Right renal cortex interstitium (tissue), 3 donors: ENCODE measurements at places on chromosomes 3 and 15. TPM values are rescaled to one million over a fixed set of nuclear protein-coding genes. Genes with fewer than 3 reads are reported as not detected.

DNA sequence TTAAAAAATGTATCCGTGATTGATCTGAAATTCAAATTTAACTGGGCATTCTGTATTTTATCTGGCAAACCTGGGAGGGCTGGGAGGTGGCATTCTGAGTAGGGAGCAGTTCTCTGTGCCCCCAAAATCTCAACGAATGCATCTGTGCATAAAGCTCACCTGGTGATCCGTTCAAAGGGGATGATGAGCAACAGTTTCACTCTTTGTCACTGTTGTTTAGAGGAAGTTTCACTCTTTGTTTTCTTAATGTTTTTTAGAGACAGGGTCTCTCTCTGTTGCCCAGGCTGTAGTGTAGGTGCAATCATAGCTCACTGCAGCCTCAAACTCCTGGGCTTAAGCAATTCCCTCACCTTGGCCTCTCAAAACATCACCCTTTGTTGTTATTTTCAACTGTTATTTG is 186.7 kb downstream of the SSR3 start:
- DNase-seq: no peak

DNA sequence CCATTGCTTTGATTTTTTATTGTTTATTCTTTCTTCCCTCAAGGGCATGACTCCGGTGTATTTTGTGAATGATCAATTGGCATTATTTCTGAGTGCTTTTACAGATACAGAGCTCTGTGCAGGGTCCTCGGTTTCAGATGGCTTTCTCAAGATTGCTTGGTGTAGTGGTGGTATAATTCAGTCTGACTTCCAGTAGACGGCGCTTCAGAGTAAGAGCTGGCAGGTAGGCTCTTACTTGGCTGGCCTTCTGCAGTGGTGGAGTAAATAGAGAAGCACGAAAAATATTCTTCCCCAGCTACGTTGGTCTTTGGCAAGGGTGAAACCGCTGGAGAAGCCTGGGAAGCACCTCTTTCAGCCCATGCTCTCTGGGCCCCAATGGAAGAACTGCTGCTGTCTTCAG is 723.0 kb upstream of the BCHE start:
- DNase-seq: no peak

GRCh38 chr3:125585595-125586223 is 9.6 kb downstream of the OSBPL11 start:
- peak; percentile 67 for DNase-seq

DNA sequence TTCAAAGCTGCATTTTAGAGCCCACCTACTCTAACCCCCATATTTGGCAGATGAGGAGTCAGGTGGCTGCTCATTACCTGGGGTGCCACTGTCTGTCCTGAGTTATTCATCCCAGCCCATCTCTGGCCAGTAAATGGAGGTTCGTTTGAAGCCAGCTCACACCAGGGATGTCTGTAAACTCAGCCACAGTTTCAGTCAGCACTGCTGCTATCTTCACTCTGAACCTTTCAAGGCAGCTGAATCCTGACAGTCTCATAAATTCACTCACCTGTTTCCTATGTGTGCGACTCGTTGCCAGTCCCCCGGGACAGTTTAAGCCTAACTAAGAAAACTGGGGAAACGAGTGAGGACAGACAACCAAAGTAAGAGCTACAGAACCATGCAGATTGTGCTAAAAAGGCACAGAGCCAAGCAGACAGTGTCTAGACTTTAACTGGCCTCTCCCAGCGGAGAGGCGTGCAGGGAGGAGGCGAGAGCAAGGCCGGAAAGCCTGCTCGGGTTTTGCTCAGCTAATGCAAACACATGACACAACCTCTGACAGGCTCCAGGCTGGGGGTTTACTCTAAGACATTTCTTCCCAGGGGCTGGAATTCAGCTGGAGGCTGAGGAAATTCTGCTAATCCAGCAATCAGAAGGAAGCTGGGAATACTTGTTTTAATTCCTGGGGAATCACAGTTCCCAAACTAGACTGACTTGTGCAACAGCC is 12.0 kb downstream of the FSTL1 start:
- no peak for DNase-seq

DNA sequence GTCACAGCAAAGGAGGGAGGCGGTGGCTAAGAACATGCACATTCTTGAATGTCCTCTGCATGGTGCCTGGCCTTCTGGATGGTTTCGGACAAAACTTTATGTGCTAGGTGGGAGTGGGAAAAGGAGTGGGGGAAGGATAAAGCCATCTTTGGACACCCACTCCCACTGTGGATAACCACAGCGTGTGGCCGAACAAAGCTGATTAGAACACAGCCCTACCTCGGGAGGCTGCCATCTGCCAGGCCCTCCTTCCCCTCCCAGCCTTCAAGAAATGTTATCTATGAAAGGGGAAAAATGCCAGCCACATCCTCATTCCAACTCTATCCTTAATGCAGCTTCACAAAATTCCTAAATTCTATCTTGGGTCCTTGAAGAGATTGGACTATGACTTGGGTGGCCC is 18.8 kb downstream of the AMOTL2 start:
- DNase-seq: no peak

DNA sequence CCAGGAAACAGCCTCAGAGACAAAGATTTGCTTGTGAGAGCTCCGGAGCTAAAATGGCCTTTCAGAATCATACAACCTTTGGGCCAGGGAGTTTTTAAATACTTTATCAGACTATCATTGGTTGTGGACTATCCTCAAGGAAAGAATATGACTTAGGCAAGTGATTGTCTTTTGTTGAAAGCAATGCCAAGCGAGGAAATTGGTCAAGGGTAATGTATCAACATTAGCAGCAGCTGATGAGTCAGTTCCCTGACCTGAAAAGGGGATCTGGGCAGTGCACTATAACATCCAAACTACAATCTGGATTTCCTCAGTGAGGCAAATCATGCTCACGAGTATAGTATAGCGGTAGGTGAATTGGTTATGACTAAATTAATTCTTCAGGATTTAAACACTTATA is 303.6 kb downstream of the LSAMP start:
- no peak for DNase-seq

GRCh38 chr15:88654430-88655102 is 15.8 kb downstream of the ISG20 start:
- no peak for DNase-seq

GRCh38 chr3:71400986-71401451 is 182.5 kb downstream of the FOXP1 start:
- no peak for DNase-seq

DNA sequence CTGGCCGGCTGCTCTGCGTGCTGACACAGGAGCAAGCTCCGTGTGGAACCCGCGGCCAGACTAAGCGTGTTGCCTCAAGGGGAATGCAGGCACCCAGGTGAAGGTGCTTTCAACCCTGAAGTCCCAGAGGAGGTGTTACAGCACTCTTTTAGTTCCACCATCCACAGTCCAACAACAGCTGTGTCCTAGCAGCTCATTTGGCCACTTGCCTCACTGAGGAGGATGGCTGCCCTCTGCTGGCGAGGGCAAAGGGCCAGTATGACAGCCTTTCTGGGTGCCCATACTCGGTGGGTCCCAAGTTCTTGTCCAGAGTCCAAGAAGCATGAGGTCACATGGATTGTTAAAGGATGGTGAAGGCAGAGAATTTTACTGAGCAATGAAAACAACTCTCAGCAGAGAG is 87.8 kb downstream of the C3orf85 start:
- DNase-seq: no peak

GRCh38 chr3:65182682-65183081 is 494.9 kb upstream of the ADAMTS9 start:
- DNase-seq: no peak

DNA sequence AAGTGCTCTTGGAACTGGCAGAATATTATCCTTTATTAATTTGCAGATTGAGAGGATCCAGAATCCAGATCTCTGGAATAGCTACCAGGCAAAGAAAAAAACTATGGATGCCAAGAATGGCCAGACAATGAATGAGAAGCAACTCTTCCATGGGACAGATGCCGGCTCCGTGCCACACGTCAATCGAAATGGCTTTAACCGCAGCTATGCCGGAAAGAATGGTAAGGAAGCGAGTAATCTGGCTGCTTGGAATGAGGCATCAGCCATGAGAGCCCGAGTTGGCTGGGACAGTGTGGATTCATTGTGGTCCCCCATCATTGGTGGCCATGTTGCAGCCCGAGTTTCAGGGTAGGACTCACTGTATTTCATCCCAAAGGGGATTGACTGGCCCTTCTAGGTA is 47.1 kb downstream of the PARP14 start:
- DNase-seq: no peak

GRCh38 chr3:8499181-8499611 is 2.4 kb upstream of the LMCD1 start:
- DNase-seq: no peak

- DNase-seq: no peak
Observed at GRCh38 chr3:116808725-116809124, 99.1 kb downstream of the TUSC7 start.

GRCh38 chr3:141174674-141175073 is 57.0 kb upstream of the PXYLP1 start:
- DNase-seq: no peak

- DNase-seq: no peak
Observed at GRCh38 chr3:81436182-81436581, 325.3 kb downstream of the GBE1 start.

DNA sequence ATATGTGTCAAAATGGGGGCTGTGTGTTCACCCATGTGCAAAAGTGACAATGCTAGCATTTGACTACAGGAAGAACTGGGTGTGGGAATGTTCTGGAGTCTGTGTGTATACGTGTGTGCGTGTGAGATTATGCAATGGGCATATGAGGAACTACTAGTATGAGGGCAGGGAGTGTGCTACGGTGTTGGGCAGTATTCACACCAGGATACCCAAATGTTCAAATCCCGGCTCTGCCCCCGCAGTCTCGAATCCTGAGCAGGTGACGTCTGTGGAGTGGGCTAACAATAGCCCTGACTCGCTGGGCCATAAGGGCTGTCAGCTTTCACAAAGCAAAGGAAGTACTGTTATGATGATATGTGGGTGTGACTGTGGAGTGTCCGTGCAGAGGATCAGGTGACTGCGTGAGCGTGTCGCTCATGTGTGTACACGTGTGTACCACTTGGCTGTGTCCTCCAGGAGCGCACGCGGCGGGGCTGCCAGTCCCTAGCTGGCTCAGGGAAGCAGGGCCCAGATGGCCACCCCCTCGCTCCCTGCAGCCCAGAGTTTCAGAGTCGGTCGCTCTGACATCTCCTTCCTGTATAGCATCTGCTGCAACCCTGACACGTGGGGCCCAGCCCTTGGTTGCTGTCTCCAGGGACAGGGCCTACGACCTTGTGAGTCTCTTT is 27.2 kb downstream of the IQSEC1 start:
- DNase-seq: no peak

GRCh38 chr3:57066471-57066870 is 6.0 kb downstream of the SPATA12 start:
- no peak for DNase-seq

DNA sequence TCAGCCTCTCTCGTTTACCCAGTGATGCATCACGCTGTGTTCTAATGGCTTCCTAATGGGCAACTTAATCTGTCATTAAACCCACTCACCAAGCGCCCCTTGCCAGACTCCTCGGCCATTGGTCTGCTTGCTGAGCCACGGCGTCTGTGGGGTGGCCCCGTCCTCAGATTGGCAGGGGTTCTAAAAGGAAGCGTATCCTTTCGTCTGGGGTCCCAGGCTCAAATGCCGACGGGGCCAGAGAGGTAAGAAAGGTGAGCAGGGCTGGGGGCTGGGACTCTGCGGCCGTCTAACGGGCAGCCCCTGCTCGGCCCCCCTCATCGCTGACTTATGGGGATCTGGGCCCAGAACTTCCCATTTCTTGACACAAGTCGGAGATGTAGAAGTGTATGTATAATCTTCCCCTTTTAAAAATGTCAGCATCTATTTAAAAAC is 315.1 kb upstream of the PROK2 start:
- no peak for DNase-seq

DNA sequence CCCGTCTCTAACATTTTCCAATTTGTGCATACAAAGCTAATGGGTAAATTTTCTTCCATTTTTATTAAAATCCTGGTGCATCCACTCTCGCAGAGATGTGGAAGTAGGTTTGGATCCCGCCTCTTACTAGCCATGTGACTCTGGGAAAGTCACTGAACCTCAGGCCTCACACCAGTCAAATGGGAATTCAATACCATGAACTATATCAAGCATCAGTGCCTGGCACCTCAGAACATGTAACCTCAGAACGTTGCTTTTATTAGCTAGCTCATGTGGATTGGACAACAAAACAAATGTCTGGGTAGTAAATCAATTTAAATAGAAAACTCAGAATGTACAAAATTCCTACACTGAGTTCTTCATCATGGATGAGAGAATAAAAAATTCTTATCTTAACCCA is 60.7 kb downstream of the ANXA2 start:
- DNase-seq: no peak

DNA sequence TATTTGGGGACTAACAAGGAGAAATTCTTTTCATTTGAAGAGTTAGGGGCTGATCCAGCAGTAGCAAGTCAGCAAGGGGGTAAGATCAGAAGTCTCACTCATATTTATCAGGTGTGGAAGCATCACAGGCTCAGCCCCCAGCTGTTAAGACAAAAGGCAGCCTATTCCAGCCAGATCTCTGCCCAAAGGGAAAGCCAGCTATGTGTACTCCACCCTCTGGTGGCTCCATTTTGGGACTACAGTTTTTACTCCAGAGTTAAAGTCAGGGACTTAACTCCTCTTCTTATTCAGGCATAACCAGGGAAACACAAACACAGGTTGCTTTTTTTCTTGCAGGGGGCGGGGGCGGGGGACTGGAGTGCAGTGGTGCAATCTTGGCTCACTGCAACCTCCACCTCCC is 19.2 kb downstream of the UBP1 start:
- DNase-seq: no peak

The PARP3 gene
- polyA plus RNA-seq: 16.2 TPM

The IL17RC gene
- polyA plus RNA-seq: 35.9 TPM

The ZBED2 gene
- polyA plus RNA-seq: 0.18 TPM
